ENCODE measurements at places on chromosomes 2 and 18. TPM values are rescaled to one million over a fixed set of nuclear protein-coding genes. Genes with fewer than 3 reads are reported as not detected.

GRCh38 chr2:53490659-53491058, 276.9 kb upstream of the CHAC2 start:
- DNase-seq = peak; percentile 79

DNA sequence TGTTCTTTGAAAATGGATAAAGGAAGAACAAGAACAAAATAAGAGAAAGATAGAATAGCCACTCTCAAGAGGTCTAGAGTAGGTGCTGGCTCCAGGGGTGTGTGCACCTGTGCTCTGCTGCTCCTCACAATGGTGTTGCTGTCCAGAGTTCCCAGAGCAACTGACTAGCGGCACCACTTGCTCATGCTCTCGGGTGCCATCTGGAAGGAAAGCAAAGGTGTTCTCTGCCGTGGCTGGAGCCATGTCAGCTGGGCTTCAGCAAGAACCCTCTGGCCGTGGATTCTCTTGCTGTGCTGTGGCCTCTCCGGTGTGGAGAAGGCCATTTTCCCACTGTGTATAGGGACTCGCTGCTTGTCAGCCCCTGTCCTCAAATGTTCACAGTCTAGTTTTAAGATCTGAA, 114.6 kb upstream of the TEX51 start:
- DNase-seq = peak; percentile 32

GRCh38 chr18:57956491-57956890, 87.5 kb upstream of the NEDD4L start:
- DNase-seq = no peak

GRCh38 chr2:216857131-216857550, 2.7 kb downstream of the TNP1 start:
- no peak for DNase-seq

GRCh38 chr2:60936757-60937156, 55.4 kb downstream of the REL start:
- DNase-seq = no peak

GRCh38 chr2:179049546-179050311, at the start of gene CCDC141:
Gene CCDC141, minus strand, starts transcription at chr2:179050137. Its CDS starts 196 bp downstream, at chr2:179049941.
- no peak for DNase-seq

GRCh38 chr2:241894681-241895426, 25.3 kb downstream of the RTP5 start:
- no peak for DNase-seq

DNA sequence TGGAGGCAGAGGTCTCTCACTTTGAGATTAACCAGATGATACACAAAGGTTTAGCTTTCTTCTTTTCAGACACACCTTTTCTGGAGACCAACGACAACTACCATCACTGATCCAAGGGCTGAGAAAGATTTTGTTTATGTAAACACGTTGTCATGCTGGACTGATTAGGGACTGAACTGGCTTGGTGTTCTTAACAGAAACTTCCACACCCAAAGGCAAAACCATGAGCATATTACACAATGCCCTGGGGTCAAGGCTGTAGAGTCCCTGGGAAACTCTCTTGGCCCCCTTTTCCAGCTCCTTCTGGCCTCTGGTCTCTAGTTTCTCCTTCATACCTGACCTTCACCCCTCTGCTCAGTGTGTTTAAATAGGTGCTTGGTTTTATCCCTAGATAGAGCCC, 447.0 kb upstream of the TCF4 start:
- DNase-seq = no peak

GRCh38 chr18:49335677-49336076, 124.8 kb downstream of the DYM start:
- no peak for DNase-seq

GRCh38 chr18:52278191-52278590, 61.8 kb upstream of the DCC start:
- DNase-seq = no peak

GRCh38 chr2:179991344-179991743, 15.8 kb downstream of the CWC22 start:
- no peak for DNase-seq

The PROC gene
- total RNA-seq = 2.3 TPM

The GAREM1 gene
- 25.8 TPM for total RNA-seq

The SERPINB2 gene
- not detected for total RNA-seq
